ENCODE measurements at places on chromosomes 5 and 9. TPM values are rescaled to one million over a fixed set of nuclear protein-coding genes. Genes with fewer than 3 reads are reported as not detected.

Gene GARIN3
- total RNA-seq: not detected

Gene SLC34A1
- not detected for total RNA-seq

Gene HRCT1
- not detected for total RNA-seq

Gene TAF11L10
- 0.83 TPM for total RNA-seq

Gene ASPN
- total RNA-seq: not detected

Gene LCP2
- total RNA-seq: not detected

Gene SLC1A1
- total RNA-seq: 0.10 TPM

Gene CCDC192
- total RNA-seq: not detected

Gene PCDHB9
- total RNA-seq: 12.2 TPM

Gene IFNB1
- not detected for total RNA-seq

Gene LHX3
- total RNA-seq: 0.81 TPM

Gene DRD1
- total RNA-seq: not detected

Gene DOLPP1
- 44.2 TPM for total RNA-seq

All from glutamatergic neuron (in vitro differentiated cells).